ENCODE measurements at places on chromosomes 13 and 19.

- no peak for DNase-seq
Measured at GRCh38 chr13:62234780-62235440, 819.3 kb upstream of the PCDH20 start.

DNA sequence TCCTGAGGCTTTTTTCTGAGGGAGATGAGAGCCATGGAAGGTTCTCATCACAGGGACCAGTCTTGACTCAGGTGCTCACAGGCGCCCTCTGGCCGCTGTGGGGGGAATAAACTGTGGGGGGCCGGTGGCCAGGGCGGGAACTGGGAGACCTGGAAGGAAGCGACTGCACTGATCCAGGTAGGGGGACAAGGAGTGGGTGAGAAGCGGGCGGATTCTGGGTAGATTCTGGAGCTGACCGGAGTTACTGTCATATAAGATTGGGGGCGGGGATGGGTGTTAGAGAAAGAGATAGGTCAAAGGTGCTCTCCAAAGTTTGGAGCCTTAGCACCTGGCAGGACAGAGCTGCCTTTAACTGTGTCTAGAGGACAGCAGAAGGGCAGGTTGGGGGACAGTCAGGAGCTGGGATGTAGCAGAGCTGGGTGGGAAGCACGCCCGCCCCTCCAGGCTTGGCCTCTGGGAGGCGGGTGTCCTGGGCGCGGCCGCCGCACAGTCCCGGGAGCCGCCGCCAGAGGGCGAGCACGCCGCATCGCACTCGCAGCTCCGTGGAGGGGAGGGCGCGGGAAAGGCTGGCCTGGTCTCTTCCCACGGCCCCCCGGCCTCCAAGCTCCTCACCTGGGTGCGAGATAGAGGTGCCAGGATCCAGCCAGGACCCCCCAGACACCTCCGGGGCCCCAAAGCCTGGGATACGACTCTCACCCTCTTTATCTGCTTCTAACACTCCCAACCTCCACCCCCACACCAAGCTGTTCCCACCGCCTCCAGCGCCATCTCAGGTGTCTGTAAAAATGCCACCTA is 4.2 kb upstream of the DAND5 start:
- DNase-seq: peak; percentile 59

- peak; percentile 0 for DNase-seq
Measured at GRCh38 chr19:57099199-57099661, 20.6 kb upstream of the USP29 start.

DNA sequence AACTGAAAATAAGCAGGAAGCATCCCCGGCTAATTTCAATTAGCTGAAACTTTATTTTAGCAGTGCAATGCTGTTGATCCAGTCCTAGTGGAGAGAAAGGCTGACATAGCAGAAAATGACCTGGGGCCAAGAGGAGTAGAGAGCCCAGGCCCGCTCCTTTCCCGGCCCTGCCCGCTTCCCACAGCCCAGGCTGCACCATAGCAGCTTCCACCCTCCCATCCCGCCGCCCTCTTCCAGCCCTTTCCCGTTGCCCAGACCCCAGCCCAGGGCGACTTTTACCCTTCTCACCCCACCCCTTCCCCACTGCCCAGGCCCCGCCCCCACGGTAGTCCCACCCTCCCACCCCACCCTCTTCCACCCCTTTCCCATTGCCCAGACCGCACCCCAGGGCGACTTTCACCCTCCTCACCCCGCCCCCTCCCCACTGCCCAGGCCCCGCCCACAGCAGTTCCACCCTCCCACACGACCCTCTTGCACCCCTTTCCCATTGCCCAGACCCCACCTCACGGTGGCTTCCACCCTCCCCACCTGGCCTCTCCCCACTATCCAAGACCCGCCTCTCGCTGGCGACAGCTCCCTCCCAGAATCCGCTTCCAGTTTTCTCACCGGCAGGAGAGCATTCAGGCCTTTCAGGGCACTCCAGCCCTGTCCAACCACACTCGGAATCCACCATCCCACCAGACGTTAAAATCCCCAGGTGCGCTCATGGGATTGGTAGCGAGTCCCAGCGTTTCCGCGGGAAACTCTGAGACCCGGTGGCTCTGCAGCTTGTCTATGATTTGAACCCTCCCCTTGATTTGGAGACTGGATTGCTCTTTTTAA is 8.3 kb downstream of the ZNF160 start:
- DNase-seq: no peak

DNA sequence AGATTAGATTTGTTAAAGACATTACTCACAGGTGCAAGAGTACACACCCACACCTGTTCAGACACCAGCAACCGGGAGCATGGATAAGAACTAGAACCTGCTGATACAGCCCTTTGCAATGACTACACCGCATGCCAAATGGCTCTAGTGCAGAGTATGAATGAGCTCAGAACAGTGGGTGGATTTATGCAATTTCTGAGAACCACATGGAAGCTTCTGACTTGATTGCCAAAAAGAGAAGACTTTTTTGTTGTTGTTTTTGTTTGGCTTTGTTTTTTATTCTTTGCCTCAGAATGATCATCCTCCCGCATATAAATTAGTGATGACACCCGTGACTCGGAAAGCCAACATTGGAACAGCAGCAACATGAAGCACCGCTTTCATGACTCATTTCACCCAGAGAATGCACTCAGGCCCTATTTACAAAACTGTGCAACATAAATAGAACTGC is 77.4 kb upstream of the LRCH1 start:
- DNase-seq: no peak

DNA sequence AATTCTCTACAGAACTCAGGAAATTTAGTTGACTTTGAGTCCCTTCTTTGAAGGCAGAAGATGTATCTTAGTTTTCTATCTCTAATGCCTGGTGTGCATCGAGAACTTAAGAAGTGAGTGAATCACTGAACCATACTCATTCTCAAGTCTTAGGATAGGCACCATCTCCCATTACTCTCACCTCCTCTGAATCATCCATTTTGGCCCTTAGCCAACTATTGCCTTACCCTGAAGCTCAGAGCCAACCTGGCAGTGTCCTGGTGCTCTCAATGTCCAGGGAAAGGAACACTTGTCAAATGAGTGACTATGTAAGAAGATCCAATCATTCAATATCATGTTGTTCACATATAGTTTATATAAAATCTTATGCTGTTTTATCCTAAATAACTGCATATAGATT is 146.6 kb downstream of the RGCC start:
- DNase-seq: no peak

GRCh38 chr19:13872339-13872694 is 4.6 kb upstream of the NANOS3 start:
- no peak for DNase-seq

GRCh38 chr19:35417713-35418534 is 30.1 kb upstream of the FFAR2 start:
- no peak for DNase-seq

GRCh38 chr19:3866910-3867638 is 1.8 kb downstream of the ZFR2 start:
- DNase-seq: no peak

DNA sequence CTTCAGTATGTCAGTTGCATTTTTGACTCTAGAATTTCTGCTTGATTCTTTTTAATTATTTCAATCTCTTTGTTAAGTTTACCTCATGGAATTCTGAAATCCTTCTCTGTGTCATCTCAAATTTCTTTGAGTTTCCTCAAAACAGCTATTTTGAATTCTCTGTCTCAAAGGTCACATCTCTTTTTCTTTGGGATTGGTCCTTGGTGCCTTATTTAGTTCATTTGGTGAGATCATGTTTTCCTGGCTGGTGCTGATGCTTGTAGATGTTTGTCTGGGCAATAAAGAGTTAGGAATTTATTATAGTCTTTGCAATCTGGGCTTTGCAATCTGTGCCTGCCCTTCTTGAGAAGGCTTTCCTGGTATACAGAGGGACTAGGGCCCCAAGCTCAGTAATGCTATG is 18.5 kb upstream of the KBTBD7 start:
- no peak for DNase-seq

- DNase-seq: no peak
Measured at GRCh38 chr13:72527333-72527732, 200.1 kb downstream of the MZT1 start.

DNA sequence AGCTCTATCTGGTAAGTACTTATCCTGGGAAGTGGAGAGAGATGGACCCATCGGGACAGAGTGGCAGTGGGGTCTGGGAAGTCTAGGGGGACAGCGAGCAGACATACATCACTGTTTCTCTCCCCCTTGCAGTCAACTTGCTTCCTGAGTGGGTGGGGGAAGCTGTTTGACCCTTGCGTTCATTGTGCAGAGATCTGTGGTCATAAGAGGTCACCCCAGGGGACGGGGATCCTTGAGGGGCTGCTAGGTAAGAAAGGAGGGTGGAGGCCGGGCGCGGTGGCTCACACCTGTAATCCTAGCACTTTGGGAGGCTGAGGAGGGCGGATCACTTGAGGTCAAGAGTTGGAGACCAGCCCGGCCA is 474 bp downstream of the ARHGEF18 start:
- DNase-seq: no peak

- no peak for DNase-seq
Measured at GRCh38 chr19:9061879-9062278, 25.0 kb upstream of the OR1M1 start.

GRCh38 chr13:112248406-112248760 is 127.8 kb upstream of the SPACA7 start:
- DNase-seq: no peak

GRCh38 chr13:49635599-49636433 is 7.5 kb downstream of the ARL11 start:
- DNase-seq: no peak

GRCh38 chr19:2569596-2570465 is 93.9 kb downstream of the GADD45B start:
- no peak for DNase-seq

DNA sequence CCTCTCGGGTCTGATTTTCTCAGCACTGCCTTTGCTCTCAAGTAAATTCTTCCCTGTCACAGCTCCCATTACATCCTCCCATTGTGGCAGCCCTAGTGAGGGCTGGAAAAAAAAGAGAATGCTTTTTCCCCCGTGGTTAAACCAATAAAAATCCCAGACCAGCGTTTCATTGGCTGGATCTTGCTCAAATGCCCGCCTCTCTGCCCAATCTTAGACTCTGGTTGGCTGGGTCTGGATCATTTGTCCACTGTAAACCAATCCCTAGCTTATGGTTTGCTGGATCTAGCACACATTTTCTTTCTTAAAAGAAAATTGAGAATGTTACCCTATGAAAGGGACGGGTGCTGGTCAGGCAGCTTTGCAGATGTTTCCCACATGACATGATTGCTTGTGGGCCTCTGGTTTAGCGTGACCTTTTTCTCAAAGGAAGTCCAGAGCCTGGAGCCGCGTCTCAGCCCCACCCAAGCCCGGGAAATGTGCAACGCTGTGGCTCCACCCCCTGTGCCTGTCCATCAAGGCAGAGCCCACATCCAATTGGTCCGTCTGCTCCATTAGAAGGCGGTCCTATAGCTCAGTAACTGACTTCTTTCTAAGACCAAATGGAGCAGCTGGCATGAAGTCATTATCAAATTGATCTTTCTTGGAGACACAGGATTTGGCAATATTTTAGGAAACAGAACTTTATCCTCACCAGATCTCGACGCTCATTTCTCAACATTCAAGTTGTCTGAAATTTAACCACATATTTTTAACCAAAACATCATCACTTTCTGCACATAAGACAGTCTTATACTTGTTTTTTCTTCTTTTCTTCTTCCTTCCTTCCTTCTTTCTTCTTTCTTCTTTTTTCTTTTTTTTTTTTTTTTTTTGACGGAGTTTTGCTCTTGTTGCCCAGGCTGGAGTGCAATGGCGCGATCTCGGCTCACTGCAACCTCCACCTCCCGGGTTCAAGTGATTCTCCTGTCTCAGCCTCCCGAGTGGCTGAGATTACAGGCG is 2.6 kb upstream of the MCEMP1 start:
- no peak for DNase-seq

DNA sequence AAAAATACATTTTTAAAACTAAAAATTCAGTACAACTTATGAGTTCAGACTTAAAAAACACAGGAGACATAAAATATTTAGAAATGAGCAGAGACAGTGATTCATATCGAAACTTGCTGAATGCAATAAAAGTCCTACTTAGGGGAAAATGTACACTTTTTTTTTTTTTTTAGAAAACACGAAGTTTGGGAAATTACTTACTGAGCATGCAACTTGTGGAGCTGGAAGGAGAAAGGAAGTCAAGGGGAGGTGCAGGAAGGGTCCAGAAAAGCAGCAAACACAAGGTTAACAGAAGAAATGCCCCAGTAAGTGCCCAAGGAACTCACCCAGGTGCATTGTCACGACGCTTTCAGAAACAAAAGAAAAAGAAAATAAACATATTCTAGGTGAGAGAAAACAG is 18.6 kb upstream of the LAIR1 start:
- no peak for DNase-seq

DNA sequence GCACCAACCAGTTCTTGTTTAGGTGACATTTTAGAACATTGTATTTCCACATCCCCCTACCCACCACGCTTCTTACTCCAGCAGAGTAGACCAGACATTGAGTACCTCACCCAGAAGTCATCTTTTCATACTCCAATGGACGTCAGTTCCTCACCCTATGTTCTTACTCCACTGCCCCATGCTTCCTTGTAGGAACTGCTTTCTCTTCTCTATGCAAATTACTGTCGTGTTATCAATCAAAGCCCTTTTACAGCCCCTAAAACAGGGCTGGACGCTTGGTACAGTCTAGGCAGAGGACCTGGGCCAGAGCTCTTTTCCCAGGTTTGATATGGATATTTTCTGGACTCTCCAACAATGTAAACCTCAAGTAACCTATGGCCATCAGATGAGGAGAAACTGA is 58.2 kb downstream of the USP12 start:
- DNase-seq: no peak
